ENCODE measurements at places on chromosomes 5 and 9.

GRCh38 chr5:159504106-159504856 lies 174.0 kb upstream of the IL12B start:
- no peak for DNase-seq

DNA sequence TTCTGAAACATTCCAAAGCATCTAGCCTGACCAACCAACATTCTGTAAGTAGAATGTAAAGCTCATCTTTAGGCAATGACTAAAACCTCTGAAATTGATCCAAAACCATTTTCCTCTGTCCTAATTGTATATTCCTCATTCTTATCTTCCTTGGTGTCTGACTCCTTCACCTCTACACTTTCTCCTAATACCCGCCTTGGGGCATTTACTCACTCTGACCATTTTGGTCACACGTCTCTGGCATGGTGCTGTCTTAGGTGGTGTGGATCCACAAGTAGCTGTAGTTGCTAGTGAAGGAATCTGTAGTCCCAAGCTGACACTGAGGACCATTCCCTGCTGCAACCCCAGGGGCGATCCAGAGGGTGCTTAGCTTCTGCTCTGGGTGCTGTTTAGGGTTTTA lies 40.8 kb upstream of the LMNB1 start:
- DNase-seq, result no peak

DNA sequence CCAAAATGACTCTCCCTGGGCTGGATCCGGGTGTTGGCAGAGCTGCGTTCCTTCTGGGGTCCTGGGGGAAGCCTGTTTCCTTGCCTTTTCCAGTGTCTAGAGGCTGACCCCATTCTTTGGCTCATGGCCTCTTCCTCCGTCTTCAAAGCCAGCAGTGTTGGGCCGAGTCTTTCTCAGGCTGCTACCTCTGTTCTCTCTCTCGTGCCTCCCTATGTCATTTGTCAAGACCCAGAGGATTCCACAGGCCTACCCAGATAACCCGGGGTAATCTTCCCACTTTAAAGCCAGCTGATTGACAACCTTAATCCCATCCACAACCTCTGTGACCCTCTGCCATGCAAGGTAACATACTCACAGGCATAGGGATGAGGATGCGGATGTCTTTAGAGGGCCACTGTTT lies 55.0 kb upstream of the KCNMB1 start:
- no peak for DNase-seq

- no peak for DNase-seq
Observed at GRCh38 chr5:57718155-57718554, 235.5 kb upstream of the ACTBL2 start.

DNA sequence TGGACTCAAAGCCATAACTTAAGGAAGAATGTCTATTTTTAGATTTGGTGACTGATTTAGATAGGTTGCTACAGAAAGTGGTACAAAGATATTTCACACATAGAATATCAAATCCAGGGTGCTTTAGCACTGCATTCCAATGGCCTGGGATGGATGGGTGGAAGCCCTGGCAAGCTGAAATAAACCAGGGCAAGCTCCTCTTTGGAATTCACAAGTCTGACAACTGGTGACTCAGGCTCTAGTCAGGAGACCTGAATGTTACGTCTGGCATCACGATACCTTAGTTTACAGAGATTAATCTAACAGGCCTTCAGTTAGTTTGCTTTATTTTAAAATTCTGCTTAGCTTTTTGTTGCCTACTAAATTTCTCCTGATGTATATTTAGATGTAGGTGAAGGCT lies 144.0 kb downstream of the TMC1 start:
- DNase-seq, result no peak
